ENCODE measurements at places on chromosomes 12 and 14.

GRCh38 chr12:3257411-3257810, 180.2 kb downstream of the TSPAN9 start:
- no peak for DNase-seq

- peak; percentile 32 for DNase-seq
Measured at GRCh38 chr12:62834406-62834805, 100.5 kb downstream of the PPM1H start.

DNA sequence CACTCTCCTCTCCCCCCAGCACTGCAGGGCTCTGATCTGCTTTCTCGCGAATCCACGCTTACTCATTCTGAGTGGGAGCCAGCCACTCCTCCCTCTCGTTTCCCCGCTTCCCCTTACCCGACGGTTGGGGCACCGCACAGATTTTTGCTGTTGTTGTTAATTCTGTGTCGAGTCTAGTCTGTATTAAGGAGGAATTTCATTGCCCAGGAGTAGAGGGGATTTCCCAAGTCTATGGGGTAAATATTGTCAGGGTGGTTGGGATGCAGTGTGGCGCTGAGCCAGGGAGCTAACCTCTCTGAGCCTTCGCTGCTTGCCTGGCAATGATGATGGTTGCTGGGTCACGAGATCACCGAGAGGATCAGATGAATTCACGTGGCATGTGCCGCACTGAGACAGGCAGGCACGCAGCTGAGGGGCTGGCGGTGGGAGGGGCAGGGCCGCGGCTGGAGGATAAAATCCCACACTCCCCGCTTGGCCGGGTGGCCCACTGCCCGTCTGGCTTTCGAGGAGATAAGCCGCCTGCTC, 18.5 kb downstream of the NCOR2 start:
- no peak for DNase-seq

GRCh38 chr12:7150356-7150755, 20.2 kb downstream of the CLSTN3 start:
- DNase-seq: no peak

DNA sequence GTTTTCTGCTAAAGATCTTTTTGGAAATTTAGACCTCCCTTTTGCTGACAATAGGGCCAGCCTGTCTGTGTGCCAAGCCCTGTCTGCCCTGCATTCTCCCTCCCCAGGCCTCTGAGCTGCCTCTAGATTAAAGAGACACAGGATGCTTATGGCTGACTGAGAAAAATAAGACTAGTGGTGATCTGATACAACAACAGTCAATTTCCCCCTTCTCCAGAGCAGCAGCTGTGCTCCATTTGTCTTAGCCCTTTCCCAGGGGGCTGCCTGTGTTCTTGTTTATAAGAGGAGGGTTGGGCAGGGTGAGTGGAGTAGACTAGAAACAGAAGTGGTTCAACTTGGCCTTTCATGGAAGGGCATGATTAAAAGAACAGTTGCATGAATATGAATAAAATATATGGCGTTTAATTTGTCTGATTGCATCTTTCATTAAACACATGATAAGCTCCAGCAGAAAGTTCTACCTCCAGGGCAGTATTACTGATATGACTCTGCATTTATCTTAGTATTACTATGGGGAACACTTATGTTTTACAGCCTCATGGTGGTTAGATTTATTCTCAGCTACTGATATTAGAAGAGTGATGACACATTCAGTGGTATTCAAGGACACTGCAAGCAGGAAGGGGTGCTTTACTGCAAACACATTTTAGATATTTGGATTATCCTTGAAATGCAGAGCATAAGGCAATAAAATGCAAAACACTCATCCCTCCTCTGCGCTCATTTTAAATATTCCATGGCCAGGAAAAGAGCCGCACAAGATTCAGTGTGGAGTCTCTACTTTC, 150.2 kb upstream of the CLEC14A start:
- DNase-seq: peak; percentile 21

- no peak for DNase-seq
Measured at GRCh38 chr14:99921425-99921824, 128.2 kb downstream of the EML1 start.

DNA sequence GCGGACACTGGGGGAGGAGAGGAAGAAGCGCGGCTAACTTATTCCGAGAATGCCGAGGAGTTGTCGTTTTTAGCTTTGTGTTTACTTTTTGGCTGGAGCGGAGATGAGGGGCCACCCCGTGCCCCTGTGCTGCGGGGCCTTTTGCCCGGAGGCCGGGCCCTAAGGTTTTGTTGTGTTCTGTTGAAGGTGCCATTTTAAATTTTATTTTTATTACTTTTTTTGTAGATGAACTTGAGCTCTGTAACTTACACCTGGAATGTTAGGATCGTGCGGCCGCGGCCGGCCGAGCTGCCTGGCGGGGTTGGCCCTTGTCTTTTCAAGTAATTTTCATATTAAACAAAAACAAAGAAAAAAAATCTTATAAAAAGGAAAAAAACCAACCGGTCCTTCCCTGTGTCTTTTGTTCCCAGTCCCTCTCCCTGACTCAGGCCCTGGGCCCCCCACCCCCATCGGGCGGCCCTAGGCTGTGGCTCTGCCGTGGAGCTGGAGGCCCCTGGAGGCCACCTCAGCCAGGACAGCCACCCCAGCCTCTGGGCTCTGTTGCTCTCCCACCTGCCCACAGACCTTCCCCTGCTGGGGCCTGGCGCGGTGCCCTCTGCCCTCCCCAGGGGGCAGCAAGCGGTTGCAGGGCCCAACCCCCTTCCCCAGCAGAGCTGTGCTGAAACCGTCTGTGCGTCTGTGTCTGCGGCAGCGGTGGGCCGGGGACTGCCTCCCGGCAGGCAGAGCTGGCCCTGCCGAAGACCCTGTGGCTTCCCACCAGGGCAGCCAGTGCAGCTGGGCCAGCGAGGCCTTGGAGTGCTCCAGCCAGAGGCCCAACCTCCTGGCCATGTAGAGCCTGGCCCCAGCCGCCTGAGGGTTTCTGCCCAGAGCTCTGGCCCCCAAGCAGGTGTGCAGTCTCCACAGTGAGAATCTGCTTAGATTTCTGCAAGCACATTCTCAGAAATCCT, 4.0 kb upstream of the CRIP2 start:
- DNase-seq: peak; percentile 35

- DNase-seq: no peak
Measured at GRCh38 chr14:54796961-54797360, 105.7 kb downstream of the GCH1 start.

- no peak for DNase-seq
Measured at GRCh38 chr12:97260786-97261185, 201.8 kb upstream of the RMST start.

- no peak for DNase-seq
Measured at GRCh38 chr12:45269412-45269751, 53.5 kb downstream of the ANO6 start.

DNA sequence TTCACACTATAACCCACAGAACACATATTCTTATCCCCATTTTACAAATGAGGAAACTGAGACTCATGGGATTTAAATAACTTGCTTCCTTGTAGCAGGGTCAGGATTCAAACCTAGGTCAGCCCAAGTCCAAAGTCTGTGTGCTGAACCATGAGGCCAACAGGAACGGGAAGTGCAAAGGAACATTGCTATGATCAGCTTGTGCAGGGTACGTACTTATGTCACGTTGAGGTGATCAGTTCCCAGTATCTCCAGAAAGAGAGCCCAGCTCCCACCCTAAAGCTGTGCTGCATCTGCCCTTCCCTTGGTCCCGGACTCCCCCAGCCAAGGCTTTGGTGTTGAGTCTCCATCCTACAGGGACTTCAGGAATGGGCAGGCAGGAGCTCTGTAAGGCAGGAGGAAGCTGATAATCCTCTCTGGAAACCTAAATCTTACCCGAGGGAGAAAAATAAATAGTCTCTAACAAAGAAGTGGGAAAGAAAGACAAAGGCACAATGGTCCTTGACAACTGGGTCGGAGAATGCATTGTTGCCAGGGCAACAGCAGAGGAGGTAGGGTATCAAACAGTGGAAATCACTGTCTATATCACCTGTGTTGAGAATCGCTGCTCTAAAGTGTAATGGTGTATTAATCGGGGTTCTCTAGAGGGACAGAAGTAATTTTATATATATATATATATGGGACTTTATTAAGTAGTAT, 82.5 kb upstream of the FICD start:
- no peak for DNase-seq

GRCh38 chr12:54306925-54307741, 6.3 kb upstream of the NFE2 start:
- DNase-seq: no peak

- no peak for DNase-seq
Measured at GRCh38 chr14:103094406-103095209, at the start of gene EXOC3L4. Gene EXOC3L4 (plus strand): TSS chr14:103094725. CDS start chr14:103100220, 5,495 bp downstream.

DNA sequence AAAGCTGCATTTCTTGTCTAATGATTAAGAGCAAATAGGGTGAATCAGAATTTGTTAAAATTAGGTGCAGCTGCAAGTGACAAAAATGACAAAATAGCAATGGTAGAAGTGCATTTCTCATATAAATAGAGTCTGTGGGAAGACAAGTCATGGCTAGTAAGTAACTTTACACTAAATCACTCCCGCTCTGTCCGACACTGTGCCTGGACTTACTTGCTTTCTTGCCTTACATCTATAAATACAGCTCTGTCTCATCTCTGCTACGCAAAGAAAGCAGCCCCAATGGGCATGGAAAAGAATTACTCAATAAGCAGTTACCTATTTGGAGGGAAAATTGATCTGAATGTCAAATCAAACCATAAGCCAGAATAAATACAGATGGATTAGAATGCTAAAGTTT, 245.4 kb upstream of the KRR1 start:
- DNase-seq: no peak

- no peak for DNase-seq
Measured at GRCh38 chr12:118312578-118312977, 60.1 kb downstream of the TAOK3 start.

- no peak for DNase-seq
Measured at GRCh38 chr12:77115471-77115870, 50.1 kb upstream of the E2F7 start.

Data from NCI-H446 (cell line).